DMS153 (cell line): ENCODE measurements at places on chromosomes 2 and 18.

- no peak for DNase-seq
These were observed 724 bp downstream of the NMS start for GRCh38 chr2:100470898-100471514.

DNA sequence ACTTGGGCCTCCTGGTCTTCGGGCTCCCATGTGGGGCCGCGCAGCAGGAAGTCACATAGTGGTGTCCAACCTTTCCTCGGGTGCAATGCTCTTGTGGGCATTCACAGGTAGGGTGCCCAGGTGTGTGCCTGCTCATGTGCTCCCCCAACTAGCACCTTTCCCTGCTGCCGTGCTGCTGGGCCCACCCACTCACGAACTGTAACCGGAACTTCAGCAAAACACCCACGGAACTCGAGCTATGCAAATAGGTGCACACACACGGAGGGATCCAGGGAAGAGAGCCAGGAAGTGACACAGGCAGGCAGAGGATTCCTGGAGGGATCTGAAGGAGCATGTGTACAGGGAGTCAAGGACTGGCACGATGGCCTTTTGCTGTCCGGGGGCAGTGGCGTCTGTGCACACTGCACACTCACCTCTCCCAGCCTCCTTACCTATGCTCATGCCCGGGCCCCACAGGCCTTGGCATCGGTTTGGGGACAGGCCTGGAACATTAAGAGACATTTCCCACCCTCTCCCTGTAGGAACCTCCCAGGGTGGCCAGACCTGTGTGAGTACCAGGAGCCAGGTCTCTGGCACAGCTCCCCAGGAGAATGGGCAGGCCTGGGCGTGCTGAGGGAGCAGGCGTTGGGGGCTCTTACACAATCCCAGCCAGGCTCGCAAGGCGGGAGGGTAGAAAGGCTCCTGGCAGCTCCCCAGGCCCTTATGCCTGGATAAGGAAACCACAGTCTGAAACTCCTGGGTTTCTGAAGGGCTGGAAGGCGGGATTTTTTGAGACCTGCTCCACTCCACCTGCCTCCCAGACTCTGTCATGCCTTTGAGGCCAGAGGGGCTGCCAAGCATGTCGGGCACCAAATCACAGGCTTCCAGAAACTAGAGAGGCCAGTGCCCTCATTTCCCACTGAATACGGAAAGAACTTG, 6.6 kb upstream of the PTMA start:
- DNase-seq, result peak; percentile 72

GRCh38 chr2:38178119-38178518, 102.2 kb upstream of the CYP1B1 start:
- DNase-seq, result no peak

GRCh38 chr18:60182223-60182622, 190.4 kb downstream of the MC4R start:
- DNase-seq, result no peak

GRCh38 chr2:113175042-113175628, 1.4 kb downstream of the PSD4 start:
- no peak for DNase-seq

- DNase-seq, result no peak
These were observed 135.9 kb upstream of the SERPINE2 start for GRCh38 chr2:224174990-224175389.

GRCh38 chr2:98477036-98477435, 32.4 kb downstream of the INPP4A start:
- no peak for DNase-seq

DNA sequence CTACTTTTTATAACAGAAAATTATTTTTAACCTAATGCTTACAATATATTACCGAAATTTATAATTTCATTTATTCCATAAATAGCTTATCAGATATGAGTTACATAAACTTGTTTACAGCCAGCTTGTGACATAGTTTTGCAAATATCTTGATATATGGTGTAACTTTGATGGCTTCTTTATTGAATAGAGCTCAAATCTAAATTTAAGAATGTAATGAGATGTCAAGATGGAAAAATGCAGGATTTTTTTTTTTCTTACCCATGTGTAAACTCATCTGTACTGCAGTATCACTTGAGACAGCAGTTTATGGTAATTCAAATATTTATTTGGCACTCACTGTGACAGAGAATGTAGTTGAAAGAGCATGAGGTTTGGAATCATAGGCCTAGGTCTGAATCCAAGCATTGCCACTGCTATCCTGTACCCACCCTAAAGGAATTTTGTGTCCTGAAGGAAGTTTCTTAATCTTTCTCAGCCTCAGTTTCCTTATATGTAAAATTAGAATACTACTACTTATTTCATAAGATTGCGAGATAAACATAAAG, 3.8 kb downstream of the CREB1 start:
- peak; percentile 12 for DNase-seq

GRCh38 chr2:98412751-98413458, 31.8 kb upstream of the INPP4A start:
- DNase-seq, result no peak

DNA sequence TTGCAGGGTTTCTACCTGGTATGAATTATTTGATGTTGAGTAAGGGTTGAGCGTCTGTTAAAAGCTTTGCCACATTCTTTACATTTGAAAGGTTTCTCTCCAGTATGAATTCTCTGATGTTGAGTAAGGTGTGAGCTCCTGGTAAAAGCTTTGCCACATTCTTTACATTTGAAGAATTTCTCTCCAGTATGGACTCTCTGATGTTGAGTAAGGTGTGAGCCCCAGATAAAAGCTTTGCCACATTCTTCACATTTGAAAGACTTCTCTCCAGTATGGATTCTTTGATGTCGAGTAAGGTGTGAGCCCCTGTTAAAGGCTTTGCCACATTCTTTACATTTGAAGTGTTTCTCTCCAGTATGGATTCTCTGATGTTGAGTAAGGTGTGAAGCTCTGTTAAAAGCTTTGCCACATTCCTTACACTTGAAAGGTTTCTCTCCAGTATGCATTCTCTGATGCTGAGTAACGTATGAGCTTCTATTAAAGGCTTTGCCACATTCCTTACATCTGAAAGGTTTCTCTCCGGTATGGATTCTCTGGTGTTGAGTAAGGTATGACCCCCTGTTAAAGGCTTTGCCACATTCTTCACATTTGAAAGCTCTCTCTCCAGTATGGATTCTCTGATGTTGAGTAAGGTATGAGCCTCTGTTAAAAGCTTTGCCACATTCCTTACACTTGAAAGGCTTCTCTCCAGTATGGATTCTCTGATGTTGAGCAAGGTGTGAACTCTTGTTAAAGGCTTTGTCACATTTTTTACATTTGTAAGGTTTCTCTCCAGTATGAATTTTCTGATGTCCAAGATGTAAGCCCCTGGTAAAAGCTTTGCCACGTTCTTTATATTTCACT, 27.1 kb downstream of the ZNF519 start:
- DNase-seq, result no peak

DNA sequence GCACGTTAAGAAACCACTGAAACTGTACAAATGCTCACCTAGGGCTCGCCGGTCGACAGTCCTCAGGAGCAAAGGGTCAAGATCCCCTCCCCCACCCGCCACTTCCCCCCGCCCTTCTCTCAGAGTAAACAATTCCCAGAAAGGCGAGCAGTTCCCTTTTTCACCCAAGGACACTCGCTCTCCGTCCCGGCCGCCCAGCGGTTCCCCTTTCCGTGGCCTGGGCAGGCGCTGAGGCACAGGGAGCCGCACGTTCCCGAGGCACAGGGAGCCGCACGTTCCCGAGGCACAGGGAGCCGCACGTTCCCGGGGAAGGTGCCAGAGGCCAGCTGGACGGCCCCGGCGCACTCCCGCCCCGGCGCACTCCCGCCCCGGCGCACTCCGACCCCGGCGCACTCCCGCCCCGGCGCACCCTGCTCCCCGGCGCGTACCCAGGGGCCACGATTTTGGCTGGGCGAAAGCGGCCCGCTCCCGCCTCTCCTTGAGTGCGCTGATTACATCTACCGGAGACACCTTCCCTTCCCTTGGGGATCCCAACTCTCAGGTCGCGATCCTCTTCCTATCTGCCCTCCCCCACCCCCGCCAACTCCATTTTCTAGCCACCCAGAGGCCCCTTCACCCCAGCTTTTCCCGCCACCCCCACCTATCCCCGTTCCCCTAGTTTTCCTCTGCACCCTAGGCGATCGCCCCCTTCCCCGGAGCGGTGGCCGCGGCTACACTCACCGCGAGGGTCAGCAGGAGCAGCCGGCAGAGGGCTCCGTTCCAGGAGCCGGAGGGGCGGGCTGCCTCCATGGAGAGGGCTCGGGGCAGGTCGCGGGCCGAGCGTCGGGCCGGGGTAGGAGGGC, 817 bp downstream of the DSC2 start:
- DNase-seq, result no peak

DNA sequence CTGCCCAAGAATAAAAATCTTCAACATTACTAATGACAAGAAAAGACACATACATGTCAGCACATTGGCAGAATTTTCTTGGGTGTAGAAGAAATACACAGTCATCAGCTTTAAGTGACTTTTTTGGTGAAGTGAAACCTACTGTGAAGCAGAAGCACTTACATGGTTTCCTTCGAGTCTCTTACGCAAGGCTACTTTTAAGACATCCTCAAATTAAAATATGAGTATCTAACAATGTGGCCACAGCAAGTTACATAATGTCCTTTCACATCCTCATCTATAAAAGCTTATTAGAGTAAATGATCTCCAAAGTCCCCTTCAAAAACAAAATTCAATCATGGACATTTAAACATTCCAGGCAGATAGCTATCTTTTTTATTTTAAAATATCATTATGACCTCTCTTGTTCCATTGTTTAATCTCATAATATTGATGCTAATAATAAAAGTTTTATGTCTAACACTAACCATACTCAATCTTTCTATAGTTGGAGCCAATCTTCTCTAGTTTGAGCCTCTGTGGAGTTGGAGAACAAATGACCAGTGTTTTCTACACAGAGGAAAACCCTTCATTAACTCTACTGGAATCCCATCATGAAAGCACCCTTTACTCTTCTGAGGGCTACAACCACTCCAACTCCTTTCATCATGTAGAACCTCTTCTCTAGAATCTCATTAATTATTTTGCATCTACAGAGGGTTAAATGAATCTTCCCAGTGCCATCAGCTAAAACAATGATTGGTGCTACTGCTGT, 182.2 kb upstream of the ZFP36L2 start:
- no peak for DNase-seq

GRCh38 chr2:182015334-182016109, 29.9 kb downstream of the PPP1R1C start:
- no peak for DNase-seq

DNA sequence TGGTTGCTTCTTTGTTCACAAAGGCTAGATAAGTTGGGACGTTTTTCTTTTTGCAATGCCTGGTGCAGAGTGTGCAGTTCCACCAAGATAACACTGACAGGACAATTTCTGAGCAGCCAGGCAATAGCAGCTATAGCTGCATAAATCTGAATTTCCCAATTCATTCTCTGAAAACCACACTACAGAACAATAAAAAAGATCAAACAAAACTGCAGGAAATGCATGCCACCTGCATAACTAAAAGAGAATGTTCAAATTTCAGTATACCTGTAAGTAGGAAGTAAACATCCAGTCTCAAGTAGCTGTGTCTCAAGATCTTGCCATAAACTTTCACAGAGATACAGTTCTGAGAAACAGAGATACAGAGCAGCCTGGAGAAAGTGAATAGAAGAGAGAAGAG, 5.3 kb upstream of the KCTD18 start:
- no peak for DNase-seq

GRCh38 chr2:136183097-136183496, 65.1 kb upstream of the CXCR4 start:
- peak; percentile 11 for DNase-seq

- no peak for DNase-seq
These were observed 97.9 kb downstream of the FEZ2 start for GRCh38 chr2:36500072-36500471.

GRCh38 chr2:26442707-26443106, 35.2 kb downstream of the OTOF start:
- no peak for DNase-seq

- peak; percentile 99 for DNase-seq
These were observed 65.6 kb downstream of the NOL4 start for GRCh38 chr18:34158881-34159690.

DNA sequence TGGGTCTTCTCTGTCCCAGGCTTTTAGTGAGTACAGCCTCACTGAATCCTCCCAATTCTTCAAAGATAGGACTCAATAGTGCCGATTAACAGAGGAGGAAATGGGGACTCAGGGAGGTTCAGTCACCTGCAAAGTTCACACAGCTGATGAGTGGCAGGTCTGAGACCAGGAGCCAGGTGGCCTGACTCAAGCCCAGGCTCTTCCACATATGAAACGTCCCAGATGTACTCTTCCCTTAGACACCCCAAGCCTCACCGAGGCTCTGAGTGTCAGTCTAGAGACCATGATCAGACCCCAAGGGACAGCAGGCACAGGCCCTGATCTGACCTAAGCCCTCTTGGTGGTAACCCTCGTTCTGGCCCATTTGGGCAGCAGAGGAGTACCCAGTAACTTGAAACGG, 115.2 kb downstream of the INHBB start:
- no peak for DNase-seq

GRCh38 chr18:63316612-63317555, 2.7 kb downstream of the BCL2 start:
- DNase-seq, result no peak

DNA sequence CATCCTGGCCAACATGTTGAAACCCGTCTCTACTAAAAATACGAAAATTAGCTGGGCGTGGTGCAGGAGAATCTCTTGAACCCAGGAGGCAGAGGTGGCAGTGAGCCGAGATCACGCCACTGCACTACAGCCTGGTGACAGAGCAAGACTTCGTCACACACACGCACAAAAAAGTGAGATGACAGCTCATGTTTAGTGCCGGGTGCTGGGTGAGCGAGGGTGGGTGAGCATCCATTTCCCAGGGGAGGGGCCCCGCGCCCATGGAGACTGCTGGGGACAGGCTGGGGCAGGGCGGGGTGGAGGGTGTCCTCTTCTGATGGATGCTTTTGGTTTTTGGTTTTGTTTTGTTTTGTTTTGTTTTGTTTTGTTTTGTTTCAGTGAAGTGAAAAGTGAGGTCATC, 206.5 kb downstream of the GBX2 start:
- DNase-seq, result no peak

GRCh38 chr2:202426751-202427150, 50.6 kb downstream of the BMPR2 start:
- no peak for DNase-seq

- DNase-seq, result no peak
These were observed 186.4 kb upstream of the SLC39A10 start for GRCh38 chr2:195470622-195471021.

DNA sequence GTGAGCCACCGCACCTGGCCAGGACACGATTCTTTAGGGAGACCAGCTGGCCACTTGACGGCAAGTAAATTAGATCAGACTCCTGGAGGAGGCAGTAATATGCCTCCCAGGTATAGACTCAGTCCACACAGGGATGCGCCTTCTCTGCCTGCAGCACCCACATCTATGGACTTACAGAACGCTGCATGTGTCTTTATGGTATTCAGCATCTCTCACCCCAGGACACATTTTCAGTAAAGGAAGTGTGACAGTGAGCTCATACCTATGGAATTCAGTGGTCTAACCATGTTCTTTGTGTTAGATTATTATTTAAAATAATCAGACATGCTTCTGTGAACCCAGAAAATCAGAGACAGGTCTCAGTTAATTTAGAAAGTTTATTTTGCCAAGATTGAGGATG, 5.9 kb upstream of the NARS1 start:
- no peak for DNase-seq

- DNase-seq, result no peak
These were observed 24.3 kb upstream of the FAP start for GRCh38 chr2:162267496-162267895.
